HS-27A (cell line): ENCODE measurements at places on chromosomes 7 and 10.

GRCh38 chr10:83555264-83555663 lies 584.0 kb upstream of the GHITM start:
- no peak for DNase-seq

DNA sequence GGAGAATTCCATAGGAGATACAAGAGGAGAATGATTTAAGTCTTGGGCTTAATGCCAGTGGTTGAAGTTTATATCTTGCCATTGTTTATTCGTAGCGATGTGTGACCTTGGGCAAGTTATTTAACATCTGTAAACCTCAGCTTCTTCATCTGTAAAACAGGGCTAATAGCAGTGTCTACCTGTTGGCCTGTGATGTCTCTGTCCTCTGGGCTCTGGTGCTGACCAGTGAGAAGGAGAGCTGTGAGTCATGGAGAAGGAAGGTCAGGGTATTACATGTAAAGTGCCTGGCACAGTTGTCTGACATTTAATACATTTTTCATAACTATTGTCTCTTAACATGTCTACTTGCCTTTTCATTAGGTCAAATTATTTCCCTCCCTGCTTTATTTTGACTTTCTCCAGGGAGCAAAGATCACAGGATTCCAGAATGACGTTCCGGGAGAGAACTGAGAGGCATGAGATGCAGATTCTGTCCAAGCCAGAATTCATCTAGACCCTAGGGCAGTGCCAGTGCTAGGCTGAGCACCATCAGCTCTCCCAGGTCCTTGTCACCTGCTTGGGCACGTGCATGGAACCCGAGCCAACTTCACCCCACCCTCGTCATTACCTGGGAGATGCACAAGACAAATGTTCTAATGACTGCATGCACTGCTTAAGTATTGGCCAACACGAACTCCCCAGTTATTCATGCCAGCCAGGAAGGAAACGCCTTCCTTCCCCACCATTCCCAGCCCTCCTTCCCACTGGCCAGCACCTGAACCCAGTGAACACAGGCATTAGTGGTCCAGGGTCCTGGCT lies 187.9 kb downstream of the DPY19L1 start:
- no peak for DNase-seq

DNA sequence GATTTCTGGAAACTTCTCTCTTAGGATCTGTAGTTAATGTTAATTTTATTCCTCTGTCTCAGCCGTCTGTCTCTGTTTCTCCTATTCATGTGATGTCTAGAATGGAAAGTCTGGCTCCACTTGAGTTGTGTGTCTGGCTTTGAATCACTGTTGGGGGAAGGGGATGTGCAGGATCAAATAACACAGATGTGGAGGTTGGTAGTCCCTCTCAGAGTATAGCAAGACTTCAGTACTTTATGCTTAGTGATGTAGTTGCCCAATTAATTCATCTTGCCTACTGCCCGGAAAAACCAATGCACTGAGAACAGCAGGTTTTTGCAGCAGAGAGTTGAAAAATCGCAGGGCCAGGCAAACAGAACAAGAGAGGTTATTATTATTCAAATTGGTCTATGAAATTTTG lies 79.2 kb downstream of the PHTF2 start:
- no peak for DNase-seq

GRCh38 chr7:73717025-73717807 lies 2.3 kb downstream of the STX1A start:
- no peak for DNase-seq

- no peak for DNase-seq
Measured at GRCh38 chr7:17832242-17832641, 108.1 kb downstream of the SNX13 start.

- no peak for DNase-seq
Measured at GRCh38 chr7:130865408-130866236, 131.6 kb upstream of the KLF14 start.

- no peak for DNase-seq
Measured at GRCh38 chr7:3892157-3892556, 591.1 kb downstream of the SDK1 start.

- no peak for DNase-seq
Measured at GRCh38 chr7:39594988-39595620, 28.3 kb upstream of the RALA start.

GRCh38 chr7:90560730-90561129 lies 35.4 kb upstream of the CDK14 start:
- DNase-seq: no peak

DNA sequence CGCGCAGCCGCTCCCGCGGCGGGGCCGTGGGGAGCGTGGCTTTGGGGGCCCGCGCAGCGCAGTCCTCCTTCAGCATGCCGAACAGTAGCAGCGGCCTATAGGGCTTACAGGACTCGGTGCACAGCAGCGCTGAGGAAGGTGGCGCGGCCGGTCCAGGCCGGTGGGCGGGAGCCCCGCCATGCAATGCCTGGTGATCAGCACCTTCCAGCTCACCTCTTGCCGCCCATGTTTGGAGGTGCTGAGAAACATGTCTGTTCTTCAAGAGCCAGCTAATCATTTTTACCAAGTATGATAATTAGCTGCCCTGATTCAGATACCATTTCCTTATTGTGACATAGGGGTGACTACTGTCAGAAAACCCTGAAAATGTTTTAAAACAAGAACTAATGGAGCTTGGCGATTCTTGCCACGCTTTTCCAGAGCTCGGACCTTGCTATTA lies 33.5 kb upstream of the SFTPD start:
- no peak for DNase-seq

- DNase-seq: no peak
Measured at GRCh38 chr10:91115618-91116390, 104.7 kb upstream of the PCGF5 start.

- DNase-seq: no peak
Measured at GRCh38 chr10:4239186-4239585, 454.2 kb upstream of the KLF6 start.

- no peak for DNase-seq
Measured at GRCh38 chr10:75018251-75018650, 93.2 kb upstream of the SAMD8 start.

DNA sequence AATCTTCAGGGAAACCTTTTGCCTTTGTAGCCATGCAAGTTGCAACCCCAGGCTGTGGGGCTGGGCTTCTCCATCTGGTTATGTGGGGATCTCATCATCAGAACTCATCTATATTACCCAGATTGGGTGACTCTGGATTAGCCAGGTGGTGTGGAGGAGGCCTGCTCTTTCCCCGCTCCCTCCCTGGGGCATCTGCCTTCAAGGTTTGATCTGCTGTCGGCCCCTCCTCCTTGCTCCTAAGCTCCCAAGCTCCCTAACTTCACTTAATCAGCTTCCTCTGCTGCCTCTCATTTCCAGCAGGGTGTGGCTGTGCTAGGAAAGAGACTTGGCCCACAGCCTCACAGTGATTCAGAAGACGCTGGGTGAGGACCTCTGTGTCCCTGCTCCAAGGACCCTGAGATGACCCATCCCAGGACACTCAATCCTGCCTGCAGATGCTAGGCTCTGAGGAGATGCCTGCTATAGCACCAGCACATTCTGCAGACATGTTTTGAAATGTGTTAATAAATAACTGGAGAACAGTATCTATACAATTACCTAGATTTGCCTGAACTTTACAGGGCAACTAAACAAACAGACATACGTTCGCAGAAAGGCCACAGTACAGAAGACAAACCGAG lies 392.1 kb upstream of the PODXL start:
- DNase-seq: no peak

- no peak for DNase-seq
Measured at GRCh38 chr10:123455861-123456260, 210.3 kb upstream of the GPR26 start.

DNA sequence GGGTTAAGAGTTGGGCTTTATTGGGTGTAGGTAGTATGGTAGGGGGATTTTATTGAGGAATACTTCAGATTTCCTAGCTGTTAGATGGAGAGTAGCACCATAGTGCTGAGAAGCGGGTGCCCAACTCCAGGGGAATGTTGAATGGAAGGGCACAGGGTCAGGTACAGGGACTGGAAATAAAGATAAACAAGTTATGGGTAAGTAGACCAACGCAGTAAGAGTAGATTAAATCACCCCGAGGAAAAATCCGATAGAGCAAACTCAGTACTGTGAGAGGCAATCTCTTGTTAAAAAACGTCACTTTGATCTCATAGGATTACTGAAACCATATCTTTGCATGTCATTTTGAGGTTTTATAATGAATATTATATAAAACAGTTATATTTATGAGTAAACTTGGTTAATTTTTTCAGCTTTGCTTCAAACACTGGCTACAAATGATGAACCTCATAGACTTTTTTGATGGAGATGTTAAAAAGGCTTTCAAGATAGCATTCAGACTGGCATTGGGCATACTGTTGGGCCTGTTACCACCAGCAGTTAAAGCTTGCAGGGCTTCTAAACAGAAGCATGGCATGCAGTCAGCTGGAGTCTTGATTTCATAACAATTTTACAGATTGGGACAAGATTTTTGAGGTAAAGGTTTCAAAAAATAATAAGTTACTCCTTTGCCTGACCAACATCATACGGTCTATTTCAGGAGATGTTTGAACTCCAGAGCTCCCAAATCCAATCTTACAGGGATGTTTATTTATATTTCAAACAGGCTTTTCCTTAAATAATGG lies 7.1 kb downstream of the AHR start:
- DNase-seq: no peak
